ENCODE measurements at places on chromosomes 1 and 21. TPM values are rescaled to one million over a fixed set of nuclear protein-coding genes. Genes with fewer than 3 reads are reported as not detected.

GSTM3 gene
- 24.6 TPM for total RNA-seq

SELL gene
- total RNA-seq: 0.10 TPM

PTGFR gene
- not detected for total RNA-seq

WLS gene
- total RNA-seq: 17.7 TPM

BNIPL gene
- total RNA-seq: 0.11 TPM

PDIK1L gene
- total RNA-seq: 0.73 TPM

DR1 gene
- 32.3 TPM for total RNA-seq

AMPD1 gene
- not detected for total RNA-seq

TPM3 gene
- 459 TPM for total RNA-seq

DNAH14 gene
- 6.8 TPM for total RNA-seq

PDZK1 gene
- total RNA-seq: 0.95 TPM

ACKR1 gene
- not detected for total RNA-seq

GJA9 gene
- not detected for total RNA-seq

MMEL1 gene
- total RNA-seq: not detected

TSSK3 gene
- total RNA-seq: not detected

ARHGAP29 gene
- total RNA-seq: 20.3 TPM

NBPF6 gene
- not detected for total RNA-seq

AGMAT gene
- 7.9 TPM for total RNA-seq

FAM3B gene
- total RNA-seq: not detected

UBXN10 gene
- total RNA-seq: not detected

NDUFS5 gene
- total RNA-seq: 487 TPM

FAM78B gene
- total RNA-seq: 0.31 TPM

TFAP2E gene
- total RNA-seq: 0.55 TPM

NUDT4B gene
- 0.37 TPM for total RNA-seq

KRTAP11-1 gene
- not detected for total RNA-seq

RAB3B gene
- 5.5 TPM for total RNA-seq

ZNF648 gene
- not detected for total RNA-seq

MFSD2A gene
- total RNA-seq: 4.1 TPM

MPZ gene
- 0.35 TPM for total RNA-seq

GJC2 gene
- 0.48 TPM for total RNA-seq

SPAG17 gene
- not detected for total RNA-seq

USH2A gene
- not detected for total RNA-seq

LGR6 gene
- 0.74 TPM for total RNA-seq

OXCT2 gene
- total RNA-seq: 0.60 TPM

SPRR1A gene
- total RNA-seq: not detected

SPATA45 gene
- not detected for total RNA-seq

LDLRAD1 gene
- not detected for total RNA-seq

ARHGEF19 gene
- total RNA-seq: 6.6 TPM

ELAVL4 gene
- not detected for total RNA-seq

TNN gene
- not detected for total RNA-seq

PTPN22 gene
- not detected for total RNA-seq

LRRC38 gene
- total RNA-seq: not detected

SAMD13 gene
- 0.45 TPM for total RNA-seq

RGL1 gene
- 1.2 TPM for total RNA-seq

C1orf116 gene
- 4.5 TPM for total RNA-seq

TMEM52 gene
- total RNA-seq: 0.39 TPM

MYOG gene
- not detected for total RNA-seq

AZIN2 gene
- 0.60 TPM for total RNA-seq

FAM151A gene
- total RNA-seq: not detected

SH2D5 gene
- total RNA-seq: 16.8 TPM

NRDC gene
- 88.1 TPM for total RNA-seq

GCSAML gene
- total RNA-seq: not detected

ADAM30 gene
- total RNA-seq: not detected

KCNA3 gene
- not detected for total RNA-seq

FNDC5 gene
- total RNA-seq: 0.95 TPM

PGBD5 gene
- 0.63 TPM for total RNA-seq

RHBDL2 gene
- total RNA-seq: 2.5 TPM

LRRN2 gene
- total RNA-seq: 15.6 TPM

WNT3A gene
- not detected for total RNA-seq

MFAP2 gene
- 0.21 TPM for total RNA-seq
